ENCODE measurements at places on chromosomes 12 and 14.

DNA sequence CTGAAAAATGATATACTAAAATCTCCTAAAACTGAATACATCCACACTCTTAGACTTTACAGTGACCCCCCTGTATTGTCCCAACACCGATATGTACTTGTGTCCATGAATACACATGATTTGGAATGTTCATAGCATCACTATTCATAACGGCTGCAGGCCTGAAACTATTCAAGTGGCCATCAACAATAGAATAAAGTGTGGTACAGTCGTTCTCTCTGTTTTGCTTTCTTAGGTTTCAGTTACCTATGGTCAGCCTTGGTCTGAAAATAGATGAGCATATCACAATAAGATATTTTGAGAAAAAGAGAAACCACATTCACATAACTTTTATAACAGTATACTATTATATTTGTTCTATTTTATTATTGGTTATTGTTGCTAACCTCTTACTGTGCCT is 150.6 kb downstream of the ASCL4 start:
- no peak for DNase-seq

- no peak for DNase-seq
Measured at GRCh38 chr14:49972131-49972671, 79.3 kb downstream of the ARF6 start.

DNA sequence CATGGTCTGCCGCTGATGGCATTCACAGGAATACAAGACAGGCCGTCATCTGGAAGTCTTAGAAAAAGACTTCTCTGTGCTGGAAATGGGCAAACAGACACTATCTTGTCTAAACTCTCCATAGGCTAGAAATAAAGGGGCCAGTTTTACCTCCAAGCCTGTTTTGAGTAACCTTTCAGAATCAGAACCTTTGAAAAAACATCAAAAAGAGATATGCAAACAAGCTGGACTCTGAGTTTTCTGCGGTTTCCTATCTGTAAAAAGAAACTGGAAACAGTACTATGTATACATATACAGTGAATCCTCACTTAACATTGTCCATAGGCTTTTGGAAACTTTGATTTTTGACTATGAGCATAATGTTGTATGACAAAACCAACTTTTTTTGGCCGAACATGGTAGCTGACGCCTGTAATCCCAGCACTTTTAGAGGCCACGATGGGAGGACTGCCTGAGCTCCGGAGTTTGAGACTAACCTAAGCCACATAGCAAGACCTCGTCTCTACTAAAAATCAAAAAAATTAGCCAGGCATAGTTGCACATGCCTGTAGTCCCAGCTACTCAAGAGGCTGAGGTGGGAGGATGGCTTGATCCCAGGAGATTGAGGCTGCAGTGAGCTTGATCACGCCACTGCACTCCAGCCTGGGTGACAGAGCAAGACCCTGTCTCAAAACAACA is 92.9 kb upstream of the MAX start:
- DNase-seq = no peak

GRCh38 chr14:35285168-35286002 is 6.8 kb upstream of the PSMA6 start:
- DNase-seq = no peak

GRCh38 chr12:632102-632696 is 31.0 kb downstream of the NINJ2 start:
- DNase-seq = no peak

DNA sequence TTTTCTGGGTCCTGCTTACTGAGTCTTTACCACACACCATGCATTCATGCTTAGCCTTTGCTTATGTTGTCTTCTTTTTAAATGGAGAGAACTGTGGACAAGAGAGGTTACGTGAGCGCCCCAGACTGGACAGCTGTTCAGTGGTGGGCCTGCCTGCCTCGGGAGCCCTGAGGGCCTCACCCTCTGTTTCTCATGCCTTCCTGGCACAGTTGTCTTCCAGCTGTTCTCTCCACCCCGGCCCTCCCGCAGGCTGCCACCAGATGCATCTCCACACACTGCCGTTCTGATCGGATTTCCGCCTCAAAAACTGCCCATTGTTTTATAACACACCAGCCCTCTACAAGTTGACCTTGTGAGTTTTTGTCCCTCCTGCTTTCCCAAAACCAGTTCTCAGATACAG is 100.8 kb downstream of the SAMD4A start:
- no peak for DNase-seq

DNA sequence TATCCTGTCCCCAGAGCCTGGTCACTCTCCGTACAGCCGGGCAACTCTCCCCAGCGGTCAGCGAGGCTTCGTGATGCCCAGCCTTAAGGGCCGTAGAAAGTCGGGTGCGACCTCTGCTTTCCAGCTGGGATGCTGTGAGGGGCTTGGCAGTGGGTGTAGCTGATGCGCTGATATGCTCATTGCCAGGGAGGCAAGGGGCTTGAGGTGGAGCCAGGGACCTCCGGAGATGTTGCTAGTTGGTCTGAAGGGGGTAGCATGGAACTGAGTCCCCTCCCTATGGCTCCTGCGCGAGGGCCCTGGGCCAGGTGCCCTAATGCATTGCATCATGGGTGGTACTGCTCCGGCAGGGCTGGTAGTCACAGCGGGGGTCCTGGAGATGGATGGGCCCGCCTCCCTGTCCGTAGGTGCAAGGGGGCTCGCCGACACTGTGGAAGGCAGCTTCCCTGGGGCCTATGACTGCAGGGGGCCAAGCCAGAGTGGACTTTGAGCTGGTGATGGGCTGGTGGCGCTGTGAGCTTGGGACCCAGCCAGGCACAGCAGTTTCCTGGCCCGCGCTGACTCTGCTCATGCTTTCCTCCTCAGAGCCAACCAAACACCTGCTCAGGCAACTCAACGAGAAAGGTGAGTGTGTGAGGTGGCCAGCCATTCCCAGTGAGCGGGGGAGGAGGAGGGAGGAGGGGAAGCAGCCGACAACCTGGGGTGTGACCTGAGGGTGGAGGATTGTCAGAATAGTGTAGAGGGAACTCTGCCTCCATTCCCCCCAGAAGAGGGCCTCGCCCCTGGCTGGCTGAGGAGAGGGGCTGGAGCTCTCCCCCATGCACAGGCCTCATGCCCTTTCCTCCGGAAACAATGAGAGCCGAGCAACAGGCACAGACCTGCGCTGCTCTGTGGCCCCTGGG is 32.3 kb downstream of the PLEKHG3 start:
- no peak for DNase-seq

DNA sequence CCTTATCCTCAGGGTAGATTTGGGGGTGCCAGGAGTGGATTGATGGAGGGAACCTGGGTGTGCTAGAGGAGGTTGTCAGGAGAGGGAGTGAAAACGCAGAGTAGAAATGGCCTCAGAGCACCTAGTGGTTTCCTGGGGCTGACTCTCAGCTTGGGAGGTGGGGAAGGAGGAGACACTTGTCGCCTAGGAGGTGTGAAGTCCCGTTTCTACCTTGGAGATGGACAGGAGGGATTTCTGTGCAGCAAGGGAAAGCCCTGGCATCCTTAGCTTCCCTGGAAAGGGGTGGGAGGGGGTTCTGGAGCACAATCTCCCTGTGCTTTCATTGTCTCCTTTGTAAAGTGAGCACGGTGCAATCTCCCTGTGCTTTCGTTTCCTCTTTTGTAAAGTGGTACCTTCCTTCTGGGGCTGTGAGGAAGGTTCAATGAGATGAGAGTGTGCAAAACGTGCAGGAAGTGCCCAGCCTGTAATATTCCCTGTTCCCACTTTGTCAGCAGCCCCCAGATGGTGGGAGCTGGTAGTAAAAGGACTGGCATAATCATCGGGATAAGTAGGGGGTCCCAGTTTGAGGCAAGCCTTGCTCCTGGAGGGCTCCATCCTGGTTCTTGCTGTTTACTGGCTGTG is 1.6 kb downstream of the OAS3 start:
- DNase-seq = no peak

GRCh38 chr14:65281991-65282895 is 130.3 kb upstream of the FUT8 start:
- DNase-seq = no peak

DNA sequence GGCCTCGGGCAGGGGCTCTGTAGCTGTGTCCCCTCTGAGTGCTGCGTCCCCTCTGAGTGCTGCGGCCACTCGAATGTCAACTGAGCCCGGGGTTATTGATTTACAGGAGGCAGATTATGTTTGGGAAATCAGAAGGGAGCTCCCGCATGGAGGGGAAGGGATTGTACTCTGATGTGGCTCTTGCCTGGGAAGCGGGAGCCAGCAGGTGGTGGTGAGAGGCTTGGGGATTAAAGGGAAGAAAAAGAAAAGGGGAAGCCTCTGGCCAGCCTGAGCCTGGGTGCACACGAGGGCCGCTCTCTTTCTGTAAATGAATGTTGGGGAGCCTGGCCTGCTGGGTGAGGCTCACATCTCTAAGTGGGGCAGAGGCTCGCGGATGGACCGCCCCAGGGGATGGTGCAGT is 143.7 kb downstream of the AACS start:
- no peak for DNase-seq
